RCC 7860 (cell line): ENCODE measurements at places on chromosomes 5 and 9.

DNA sequence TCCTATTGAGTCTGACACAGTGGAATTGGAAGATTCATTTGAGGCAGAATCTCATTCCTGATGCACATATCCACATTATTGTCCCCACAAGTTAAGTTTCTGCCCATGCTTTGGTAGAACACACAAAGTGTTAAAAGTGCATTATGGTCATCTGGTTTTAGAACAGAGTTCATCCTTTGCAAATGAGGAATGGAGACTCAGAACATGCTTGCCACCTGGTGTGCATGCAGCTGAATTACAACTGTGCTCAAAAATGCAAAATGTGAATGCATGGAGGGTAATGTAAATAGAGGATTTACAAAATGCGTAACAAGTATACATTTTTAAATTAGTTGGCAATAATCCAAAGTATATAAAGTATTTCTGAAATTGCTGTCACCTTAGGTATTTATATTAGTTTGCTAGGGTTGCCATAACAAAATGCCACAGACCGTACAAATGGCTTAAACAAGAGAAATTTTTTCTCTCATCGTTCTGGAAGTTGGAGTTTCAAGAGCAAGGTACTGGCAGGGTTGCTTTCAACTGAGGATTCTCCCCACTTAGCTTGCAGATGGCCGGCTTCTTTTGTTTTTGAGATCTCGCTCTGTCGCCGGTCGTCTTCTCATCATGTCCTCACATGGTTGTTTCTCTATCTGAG is 671.1 kb downstream of the TAF11L14 start:
- peak; percentile 32 for DNase-seq

DNA sequence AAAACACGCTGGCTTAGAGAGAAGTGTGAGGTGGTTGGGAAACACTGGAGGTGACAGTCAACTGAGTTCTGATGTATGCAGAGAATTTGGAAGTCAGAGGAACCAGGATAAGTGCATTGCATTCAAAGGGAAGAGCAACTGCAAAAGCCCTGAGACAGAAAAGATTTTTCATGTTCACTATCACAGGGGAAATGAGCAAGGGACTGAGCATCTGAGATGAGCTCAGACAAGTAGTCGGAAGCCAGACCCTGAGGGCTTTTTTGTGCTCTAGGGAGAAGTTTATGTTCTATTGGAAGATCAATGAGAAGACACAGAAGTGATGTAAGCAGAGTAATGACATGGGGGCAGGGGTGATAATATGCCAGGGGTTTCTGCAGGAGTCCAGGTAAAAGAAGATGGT is 97.5 kb downstream of the HTR4 start:
- DNase-seq: no peak

DNA sequence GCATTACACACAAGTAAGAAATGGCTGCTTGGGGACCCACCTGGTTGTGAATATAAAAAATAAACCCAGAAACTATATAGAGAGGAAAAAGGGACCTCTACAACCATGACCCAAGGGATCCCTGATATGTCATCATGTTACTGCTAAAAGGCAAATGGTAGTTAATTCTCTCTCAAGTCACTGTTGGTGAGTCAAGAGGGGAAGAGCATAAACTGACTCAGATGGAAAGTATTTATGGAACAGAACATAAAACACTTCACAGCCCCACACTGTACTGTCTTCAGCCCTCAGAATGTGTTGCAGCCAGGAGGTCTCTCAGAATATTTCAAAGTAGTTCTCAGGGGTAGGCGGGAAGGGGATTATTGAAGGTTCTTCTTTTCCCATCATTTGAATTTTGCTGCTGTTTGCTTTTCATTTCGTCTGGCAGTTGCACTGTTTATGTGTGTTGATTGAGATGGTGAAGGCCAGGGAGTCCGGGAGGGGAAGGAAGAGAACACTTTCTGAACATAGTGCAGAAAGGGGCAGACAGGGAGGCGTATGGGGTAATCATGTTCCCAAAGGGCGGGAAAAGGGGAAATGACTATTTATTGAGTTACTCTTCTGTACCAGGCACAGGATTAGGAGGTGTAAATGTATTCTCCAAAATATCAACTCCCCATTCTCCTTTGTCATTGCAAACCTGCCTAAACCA is 85.5 kb downstream of the TEK start:
- peak; percentile 41 for DNase-seq

- DNase-seq: no peak
Observed at GRCh38 chr5:36252722-36253365, 11.1 kb upstream of the NADK2 start.

GRCh38 chr9:97570899-97571298 is 62.3 kb downstream of the TSTD2 start:
- DNase-seq: no peak

DNA sequence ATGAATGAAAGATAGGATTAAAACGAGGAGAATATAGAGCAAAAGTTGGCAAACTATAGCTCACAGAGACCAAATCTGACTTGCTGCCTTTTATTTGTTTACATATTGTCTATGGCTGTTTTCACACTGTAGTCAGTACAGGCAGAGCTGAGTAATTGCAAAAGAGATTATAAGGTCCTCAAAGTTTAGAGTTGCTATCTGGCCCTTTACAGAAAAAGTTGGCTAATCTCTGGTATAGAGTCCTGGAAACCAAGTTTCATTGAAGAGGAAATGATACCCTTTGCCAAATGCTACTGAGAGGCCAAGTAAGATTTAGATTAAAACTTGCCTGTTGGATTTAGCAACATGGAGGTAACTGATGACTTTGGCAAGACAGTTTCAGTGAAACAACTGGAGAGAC is 36.0 kb downstream of the LYRM7 start:
- no peak for DNase-seq

GRCh38 chr5:60323596-60323995 is 376.4 kb downstream of the DEPDC1B start:
- no peak for DNase-seq

DNA sequence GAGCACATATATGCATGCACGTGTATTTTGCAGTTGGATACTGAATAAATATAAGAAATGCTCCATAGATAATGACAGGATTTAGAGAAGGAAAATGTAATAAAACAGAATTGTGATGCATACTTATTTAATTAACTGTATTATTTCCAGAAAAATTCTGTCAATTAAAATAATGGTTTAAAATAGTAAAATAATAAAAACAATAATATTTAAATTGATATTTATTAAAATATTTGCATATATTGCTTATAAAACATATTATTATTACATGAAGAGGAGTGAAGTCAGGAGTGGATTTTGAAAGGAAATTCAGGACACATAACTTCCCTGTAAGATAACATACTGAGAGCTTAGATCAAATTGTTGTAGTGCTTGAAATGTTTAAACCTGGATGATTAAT is 21.4 kb upstream of the EDIL3 start:
- no peak for DNase-seq

- DNase-seq: peak; percentile 32
Observed at GRCh38 chr9:88218726-88219125, 80.5 kb upstream of the SPATA31C2 start.
